ENCODE measurements at places on chromosomes 4 and X. TPM values are rescaled to one million over a fixed set of nuclear protein-coding genes. Genes with fewer than 3 reads are reported as not detected.

The GPR143 gene
- total RNA-seq: not detected

The NDST3 gene
- not detected for total RNA-seq

DNA sequence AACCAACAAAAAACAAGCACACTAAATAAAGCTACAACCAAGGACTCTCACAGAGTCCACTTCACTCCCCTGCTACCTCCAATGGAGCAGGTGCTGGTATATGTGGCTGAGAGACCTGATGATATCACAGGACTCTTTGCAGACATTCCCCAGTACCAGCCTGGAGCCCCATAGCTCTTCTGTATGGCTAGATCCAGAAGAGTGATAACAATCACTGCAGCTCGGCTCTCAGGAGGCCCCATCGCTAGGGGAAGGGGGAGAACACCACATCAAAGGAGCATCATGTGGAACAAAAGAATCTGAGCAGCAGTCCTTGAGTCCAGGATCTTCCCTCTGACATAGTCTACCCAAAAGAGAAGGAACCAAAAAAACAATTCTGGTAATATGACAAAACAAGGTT is 237.1 kb upstream of the TLL1 start:
- no peaks in the 10 kb centered on the region for H3K4me1 ChIP-seq
- no peak overlapping the region for H3K27ac ChIP-seq
- H3K36me3 ChIP-seq: no peaks in the 10 kb centered on the region
- H3K4me3 ChIP-seq: no peak overlapping the region
- H3K27me3 ChIP-seq: no peaks in the 10 kb centered on the region

DNA sequence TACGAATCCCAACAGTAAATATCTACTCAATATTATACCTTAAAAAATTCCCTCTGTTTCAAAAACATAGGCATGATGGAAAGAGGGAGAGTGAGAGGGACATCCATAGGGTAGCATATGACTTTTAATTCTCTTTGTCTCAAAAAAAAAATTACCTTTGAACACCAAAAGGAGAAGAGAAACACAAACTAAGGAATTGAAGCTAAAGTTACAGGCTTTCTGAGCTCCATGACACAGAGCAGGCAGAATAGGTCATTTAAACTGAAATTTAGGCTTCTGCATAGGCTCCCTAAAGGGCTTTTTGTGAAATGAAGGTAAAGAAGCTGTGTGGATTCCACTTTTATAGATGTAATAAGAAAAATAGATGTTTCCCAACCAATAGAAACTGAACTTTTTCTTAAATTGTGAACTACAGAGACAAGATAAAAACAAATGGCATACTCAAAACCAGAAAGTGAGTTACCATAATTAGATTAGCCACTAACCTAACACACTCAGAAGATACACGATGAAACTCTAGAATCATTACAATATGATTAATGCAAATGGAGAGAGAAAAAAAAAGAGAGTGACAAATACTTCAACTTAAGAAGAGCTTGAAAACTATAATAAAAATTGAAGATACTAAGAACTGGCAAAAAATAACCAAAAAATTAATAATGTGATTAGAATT is 584.6 kb downstream of the GABRG1 start:
- H3K27me3 ChIP-seq: no peaks in the 10 kb centered on the region
- H3K4me3 ChIP-seq: no peak overlapping the region
- DNase-seq: no peak
- H3K36me3 ChIP-seq: no peaks in the 10 kb centered on the region
- H3K27ac ChIP-seq: no peak overlapping the region

GRCh38 chr4:186487726-186488125 is 67.6 kb downstream of the MTNR1A start:
- no peak overlapping the region for H3K27ac ChIP-seq
- no peak for DNase-seq
- H3K4me3 ChIP-seq: no peak overlapping the region
- H3K4me1 ChIP-seq: peaks cover 5% of the 10 kb centered on the region

- no peak overlapping the region for H3K4me3 ChIP-seq
- no peaks in the 10 kb centered on the region for H3K27me3 ChIP-seq
- no peak for DNase-seq
- no peaks in the 10 kb centered on the region for H3K36me3 ChIP-seq
- no peak overlapping the region for H3K27ac ChIP-seq
These were observed 233.4 kb downstream of the PABPC4L start for GRCh38 chr4:133968174-133968573.

GRCh38 chr4:97577004-97577403 is 566.3 kb downstream of the STPG2 start:
- no peaks in the 10 kb centered on the region for H3K4me1 ChIP-seq
- H3K27me3 ChIP-seq: no peaks in the 10 kb centered on the region
- no peaks in the 10 kb centered on the region for H3K36me3 ChIP-seq
- no peak overlapping the region for H3K4me3 ChIP-seq
- DNase-seq: no peak
- H3K27ac ChIP-seq: no peak overlapping the region

GRCh38 chr4:155745984-155746383 is 12.8 kb upstream of the GUCY1B1 start:
- DNase-seq: no peak
- no peaks in the 10 kb centered on the region for H3K4me1 ChIP-seq
- no peak overlapping the region for H3K27ac ChIP-seq
